ENCODE measurements at places on chromosomes 5 and 9. TPM values are rescaled to one million over a fixed set of nuclear protein-coding genes. Genes with fewer than 3 reads are reported as not detected.
A peak's percentile ranks its signal among the peaks of the same experiment; 100 is the strongest.

GRCh38 chr9:29456940-29457339 lies 1883.7 kb upstream of the C9orf72 start:
- no peak overlapping the region for H3K4me3 ChIP-seq
- DNase-seq: no peak

GRCh38 chr5:138824924-138825863 lies 49.9 kb downstream of the LRRTM2 start:
- peak overlapping the region; percentile 45 for H3K27ac ChIP-seq
- no peak for DNase-seq
- peaks cover 29% of the 10 kb centered on the region for H3K4me1 ChIP-seq

GRCh38 chr9:134196911-134197310 lies 32.5 kb upstream of the RNU6ATAC start:
- no peaks in the 10 kb centered on the region for H3K36me3 ChIP-seq
- H3K4me1 ChIP-seq: no peaks in the 10 kb centered on the region
- no peak overlapping the region for H3K27ac ChIP-seq
- H3K27me3 ChIP-seq: no peaks in the 10 kb centered on the region

- no peak overlapping the region for H3K4me3 ChIP-seq
- H3K4me1 ChIP-seq: no peaks in the 10 kb centered on the region
- no peak overlapping the region for H3K27ac ChIP-seq
- H3K36me3 ChIP-seq: no peaks in the 10 kb centered on the region
- no peak for DNase-seq
- no peaks in the 10 kb centered on the region for H3K27me3 ChIP-seq
Measured at GRCh38 chr9:117887941-117888340, 183.7 kb downstream of the TLR4 start.

The COX7C gene
- total RNA-seq: 2,399 TPM

- no peak overlapping the region for H3K27ac ChIP-seq
- no peak overlapping the region for H3K4me3 ChIP-seq
- H3K4me1 ChIP-seq: peaks cover 10% of the 10 kb centered on the region
- H3K36me3 ChIP-seq: no peaks in the 10 kb centered on the region
- DNase-seq: no peak
Measured at GRCh38 chr9:15211160-15211814, 95.7 kb downstream of the TTC39B start.

The DMRT3 gene
- not detected for total RNA-seq

The FGFR4 gene
- 0.35 TPM for total RNA-seq

All from heart left ventricle (tissue), 16 donors.